ENCODE measurements at places on chromosomes 16 and 17. TPM values are rescaled to one million over a fixed set of nuclear protein-coding genes. Genes with fewer than 3 reads are reported as not detected.

The KRT27 gene
- not detected for total RNA-seq

The PARD6A gene
- 5.6 TPM for total RNA-seq

The LDHD gene
- total RNA-seq, result 66.6 TPM

The IRX6 gene
- 1.0 TPM for total RNA-seq

The CPNE7 gene
- not detected for total RNA-seq

The ITGA2B gene
- 0.97 TPM for total RNA-seq

The RASD1 gene
- 4.6 TPM for total RNA-seq

The MYL4 gene
- 2.0 TPM for total RNA-seq

The KRTAP17-1 gene
- not detected for total RNA-seq

The AOC2 gene
- total RNA-seq, result 0.87 TPM

The SPATA2L gene
- total RNA-seq, result 1.7 TPM

The CLDN9 gene
- total RNA-seq, result 0.17 TPM

The HYDIN gene
- total RNA-seq, result 0.85 TPM
